ENCODE measurements at places on chromosomes 7 and 10. TPM values are rescaled to one million over a fixed set of nuclear protein-coding genes. Genes with fewer than 3 reads are reported as not detected.

GRCh38 chr7:74483402-74484336, 30.0 kb downstream of the GTF2IRD1 start:
- H3K4me1 ChIP-seq: peaks cover 4% of the 10 kb centered on the region
- no peaks in the 10 kb centered on the region for H3K27me3 ChIP-seq
- H3K36me3 ChIP-seq: peaks cover 4% of the 10 kb centered on the region
- H3K4me3 ChIP-seq: no peak overlapping the region

DNA sequence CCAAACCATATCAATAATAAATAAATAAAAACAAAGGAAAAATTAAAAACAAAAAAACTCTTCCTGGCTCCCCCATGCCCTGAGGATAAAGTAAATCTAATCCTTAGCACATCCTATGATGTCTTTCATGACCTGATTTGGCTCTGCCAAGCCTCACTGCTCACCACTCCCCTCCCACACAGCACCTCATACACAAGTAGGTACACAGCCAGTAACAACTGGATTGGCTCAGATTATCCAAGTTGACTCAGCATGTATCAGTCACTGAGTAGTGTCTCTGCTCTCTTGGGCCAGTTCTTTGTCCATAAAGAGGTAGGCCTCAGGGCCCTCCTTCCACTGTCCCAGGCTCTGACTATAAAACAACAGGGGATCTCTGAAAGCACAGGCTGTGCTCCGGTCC, 99.6 kb downstream of the STRA8 start:
- no peak overlapping the region for H3K27ac ChIP-seq
- DNase-seq: no peak
- no peak overlapping the region for H3K4me3 ChIP-seq
- no peaks in the 10 kb centered on the region for H3K36me3 ChIP-seq
- H3K4me1 ChIP-seq: no peaks in the 10 kb centered on the region

- peaks cover 27% of the 10 kb centered on the region for H3K36me3 ChIP-seq
- no peaks in the 10 kb centered on the region for H3K4me1 ChIP-seq
- H3K27ac ChIP-seq: no peak overlapping the region
- no peak for DNase-seq
Measured at GRCh38 chr7:22307816-22308215, 49.1 kb downstream of the RAPGEF5 start.

DNA sequence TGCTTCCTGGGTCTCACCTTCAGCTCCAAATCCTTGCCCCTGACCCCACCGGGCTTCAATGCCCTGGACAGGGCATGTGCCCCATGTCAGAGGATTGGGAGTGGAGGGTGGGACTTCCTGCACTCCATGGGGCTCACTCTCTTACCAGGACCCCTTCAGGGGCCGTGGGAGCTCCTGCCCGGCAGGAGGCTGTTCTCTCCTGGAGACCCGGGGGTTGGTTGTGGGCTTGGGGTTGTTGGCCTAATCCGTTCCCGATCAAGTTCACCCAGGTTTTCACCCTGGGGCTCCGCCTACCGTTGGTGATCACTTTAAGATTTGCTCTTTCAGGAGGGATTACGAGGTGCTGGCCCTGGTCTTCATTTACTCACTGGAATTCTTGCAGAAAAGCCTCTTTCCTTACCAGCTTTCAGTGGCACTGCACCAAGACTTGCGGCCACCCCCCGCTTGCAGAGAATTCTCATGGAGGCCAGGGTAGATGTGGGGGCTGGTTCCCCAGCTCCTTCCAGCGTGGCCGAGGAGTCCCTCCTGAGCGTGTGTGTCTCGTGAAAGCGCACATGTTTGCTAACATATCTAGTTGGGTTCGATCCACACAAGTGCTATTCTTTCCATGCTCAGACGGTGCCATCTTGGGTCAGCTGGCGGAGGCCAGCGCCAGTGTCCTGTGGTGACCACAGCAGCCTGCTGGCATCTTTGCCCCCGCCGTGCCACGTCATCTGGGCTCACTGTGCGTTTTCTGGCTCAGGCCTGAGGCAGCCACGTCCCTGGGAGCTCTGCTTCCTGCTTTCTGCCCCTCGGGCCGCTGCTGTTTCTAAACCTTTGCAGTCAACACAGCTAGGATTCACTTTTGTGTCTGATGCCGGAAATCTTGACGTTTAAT, 15.6 kb downstream of the PWWP2B start:
- no peaks in the 10 kb centered on the region for H3K36me3 ChIP-seq
- no peak overlapping the region for H3K27ac ChIP-seq
- no peak for DNase-seq
- no peak overlapping the region for H3K4me3 ChIP-seq
- H3K27me3 ChIP-seq: no peaks in the 10 kb centered on the region

DNA sequence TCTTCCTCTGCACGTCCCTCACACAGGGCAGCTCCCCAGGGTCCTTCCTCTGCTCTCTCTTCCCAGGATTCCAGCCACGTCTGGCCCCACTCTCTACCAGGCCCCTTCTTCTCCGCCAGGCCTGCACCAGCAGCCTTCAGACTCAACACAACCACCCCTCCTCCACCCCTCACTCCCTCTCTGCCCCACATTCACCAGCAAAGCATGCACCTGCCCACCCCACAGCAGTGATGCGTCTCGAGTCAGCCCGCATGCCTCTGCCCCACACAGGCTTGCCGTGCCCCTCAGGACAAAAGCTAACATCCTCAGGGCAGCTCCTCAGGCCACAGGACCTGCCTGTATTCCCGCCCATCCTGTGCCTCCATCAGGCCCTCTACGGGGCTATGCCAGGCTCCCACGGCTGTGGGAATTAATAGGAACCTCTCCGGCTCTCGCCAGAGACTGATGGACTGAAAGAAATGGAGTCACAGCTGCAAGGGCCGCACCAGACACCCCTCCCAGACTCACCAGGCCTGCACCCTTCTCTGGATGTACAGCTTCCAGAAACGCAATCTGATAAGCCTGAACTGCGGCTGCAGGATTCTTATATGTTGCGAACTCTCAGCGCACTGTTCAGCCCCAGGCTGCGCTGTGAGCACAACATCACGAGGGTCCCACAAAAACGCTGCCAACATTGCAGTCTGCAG, 100.1 kb downstream of the CYTH3 start:
- no peak for DNase-seq
- H3K4me1 ChIP-seq: peaks cover 4% of the 10 kb centered on the region
- H3K4me3 ChIP-seq: peak overlapping the region; percentile 27
- H3K27me3 ChIP-seq: no peaks in the 10 kb centered on the region

DNA sequence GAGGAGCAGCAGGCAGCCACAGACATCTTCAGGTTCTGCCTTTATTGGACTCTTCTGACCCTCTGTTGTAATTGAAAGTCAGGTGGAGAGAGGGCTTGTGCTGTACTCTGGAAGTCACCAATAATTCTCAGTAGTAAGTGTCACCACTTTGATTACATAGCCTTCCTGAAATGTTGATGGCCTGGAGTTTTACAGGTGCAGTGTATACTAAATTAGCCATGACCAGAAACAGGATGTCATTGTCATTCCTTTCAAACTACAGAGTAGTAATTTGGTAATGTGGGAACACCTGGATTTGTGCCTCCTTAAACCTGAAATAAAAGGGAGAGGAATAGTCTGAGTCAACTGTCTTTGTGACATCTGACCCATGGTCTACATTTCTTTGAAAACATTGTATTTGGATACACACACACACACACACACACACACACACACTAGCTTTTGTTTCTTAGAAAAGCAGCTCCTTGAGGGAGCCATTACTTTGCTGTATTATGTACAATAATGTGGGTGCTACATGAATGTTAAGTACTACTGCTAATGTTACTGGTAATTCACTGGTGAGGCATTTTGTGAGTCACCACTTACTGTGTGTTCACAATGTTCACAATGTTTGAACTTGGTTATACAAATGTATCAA, 19.6 kb downstream of the ARL4A start:
- H3K27ac ChIP-seq: no peak overlapping the region
- H3K27me3 ChIP-seq: no peaks in the 10 kb centered on the region
- H3K36me3 ChIP-seq: peaks cover 2% of the 10 kb centered on the region
- no peaks in the 10 kb centered on the region for H3K4me1 ChIP-seq
- H3K4me3 ChIP-seq: no peak overlapping the region

DNA sequence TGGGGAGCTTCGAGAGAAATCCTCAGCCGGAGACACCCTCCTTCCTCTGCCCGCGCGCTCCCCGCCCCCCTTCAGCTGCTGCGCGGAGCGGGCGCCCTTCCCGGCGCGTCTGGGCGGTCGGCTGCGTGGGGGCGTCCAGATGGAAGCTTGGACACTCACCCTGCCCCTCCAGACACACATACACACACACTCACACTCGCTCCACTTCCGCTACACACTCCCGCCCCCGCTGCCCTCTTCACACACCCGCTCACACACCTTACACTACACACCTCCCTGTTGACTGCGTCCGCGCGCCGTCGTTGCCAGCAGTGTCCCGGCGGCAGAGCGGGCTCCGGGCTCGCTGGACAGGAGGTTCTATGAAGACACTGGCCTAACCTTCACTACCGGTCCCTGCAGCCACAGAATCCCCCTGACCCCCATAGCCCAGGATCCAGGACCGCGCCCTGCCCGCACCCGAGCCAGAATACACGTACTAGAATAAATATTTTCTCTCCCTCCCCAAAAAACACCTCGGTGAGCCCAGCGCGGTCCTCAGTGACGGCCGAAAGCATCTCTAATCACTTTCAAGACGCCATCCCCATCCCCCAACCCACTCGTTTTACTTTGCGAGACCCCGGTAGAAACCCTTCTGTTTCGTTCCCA, 1.1 kb upstream of the EGR2 start:
- peaks cover 7% of the 10 kb centered on the region for H3K36me3 ChIP-seq
- peak; percentile 41 for DNase-seq
- peaks cover 26% of the 10 kb centered on the region for H3K27me3 ChIP-seq
- H3K4me1 ChIP-seq: no peaks in the 10 kb centered on the region
- H3K27ac ChIP-seq: no peak overlapping the region
- H3K4me3 ChIP-seq: peak overlapping the region; percentile 74

- H3K4me3 ChIP-seq: no peak overlapping the region
- H3K4me1 ChIP-seq: 0 out of 2 replicates have a peak, but pooled peaks cover 8% of the 10 kb centered on the region
- no peaks in the 10 kb centered on the region for H3K27me3 ChIP-seq
Measured at GRCh38 chr7:88104732-88105131, 115.1 kb downstream of the SRI start.

DNA sequence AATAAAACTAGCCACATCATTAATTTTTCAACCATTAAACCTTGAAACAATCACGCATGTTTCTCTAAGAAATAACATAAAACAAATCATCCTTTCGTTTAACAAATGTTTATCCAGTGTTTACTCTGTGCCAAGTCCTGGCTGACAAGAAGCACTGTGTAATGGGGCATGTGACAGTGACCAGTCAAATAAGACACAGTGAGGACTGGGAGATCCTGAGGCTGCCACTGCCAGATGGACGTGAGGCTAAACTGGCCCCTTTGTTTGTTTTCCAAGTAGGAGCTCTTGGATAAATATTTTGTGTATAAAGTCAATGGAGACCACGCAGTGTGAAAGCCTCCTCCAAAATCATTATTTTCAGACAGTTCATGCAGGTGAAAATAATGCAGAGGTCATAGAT, 626.2 kb downstream of the SUGCT start:
- no peak overlapping the region for H3K27ac ChIP-seq
- H3K4me1 ChIP-seq: 0 out of 2 replicates have a peak, but pooled peaks cover 5% of the 10 kb centered on the region
- no peaks in the 10 kb centered on the region for H3K36me3 ChIP-seq
- H3K27me3 ChIP-seq: no peaks in the 10 kb centered on the region
- DNase-seq: no peak
- H3K4me3 ChIP-seq: no peak overlapping the region

GRCh38 chr7:36906448-36906847, 182.2 kb upstream of the AOAH start:
- no peaks in the 10 kb centered on the region for H3K4me1 ChIP-seq
- H3K36me3 ChIP-seq: no peaks in the 10 kb centered on the region
- no peaks in the 10 kb centered on the region for H3K27me3 ChIP-seq

- H3K27ac ChIP-seq: no peak overlapping the region
- H3K27me3 ChIP-seq: no peaks in the 10 kb centered on the region
- DNase-seq: no peak
- no peak overlapping the region for H3K4me3 ChIP-seq
- H3K4me1 ChIP-seq: peaks cover 5% of the 10 kb centered on the region
Measured at GRCh38 chr7:42269161-42269560, 32.2 kb upstream of the GLI3 start.

- H3K27ac ChIP-seq: no peak overlapping the region
- H3K27me3 ChIP-seq: no peaks in the 10 kb centered on the region
- no peak for DNase-seq
- peaks cover 9% of the 10 kb centered on the region for H3K4me1 ChIP-seq
- H3K36me3 ChIP-seq: no peaks in the 10 kb centered on the region
Measured at GRCh38 chr7:130948822-130949221, 214.8 kb upstream of the KLF14 start.

DNA sequence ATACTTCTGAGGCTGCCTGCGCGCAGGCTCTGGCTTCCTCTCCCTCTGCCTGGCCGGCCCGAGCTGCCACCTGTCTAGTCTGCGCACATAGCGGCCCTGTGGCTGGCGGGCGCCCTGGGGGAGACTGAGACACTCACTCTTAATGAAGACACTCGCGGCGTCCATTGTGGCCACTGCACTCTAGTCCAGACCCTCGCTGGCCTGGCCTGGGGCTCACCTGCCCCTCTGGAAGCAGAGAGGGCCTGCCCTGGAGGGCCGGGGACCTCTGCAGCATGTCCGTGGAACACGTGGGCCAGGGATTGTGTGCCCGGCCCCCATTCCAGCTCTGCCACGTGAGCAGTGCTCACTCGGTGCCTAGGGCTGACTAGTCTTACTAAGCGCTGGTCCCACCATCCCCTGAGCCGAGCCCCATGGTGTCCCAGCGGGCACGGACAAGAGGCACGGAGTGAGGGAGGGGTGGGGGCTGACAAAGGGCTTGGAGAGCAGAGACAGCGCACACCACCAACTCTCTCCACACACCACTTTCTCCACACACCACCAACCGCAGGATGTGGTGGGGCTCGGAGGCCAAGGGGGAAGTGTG, 149.3 kb downstream of the ELFN1 start:
- H3K4me1 ChIP-seq: no peaks in the 10 kb centered on the region
- DNase-seq: no peak
- H3K27ac ChIP-seq: no peak overlapping the region
- H3K27me3 ChIP-seq: no peaks in the 10 kb centered on the region
- no peak overlapping the region for H3K4me3 ChIP-seq

GRCh38 chr7:121797657-121798452, 75.1 kb upstream of the PTPRZ1 start:
- H3K27ac ChIP-seq: peak overlapping the region; percentile 74
- H3K27me3 ChIP-seq: no peaks in the 10 kb centered on the region
- peaks cover 6% of the 10 kb centered on the region for H3K36me3 ChIP-seq
- no peak for DNase-seq

DNA sequence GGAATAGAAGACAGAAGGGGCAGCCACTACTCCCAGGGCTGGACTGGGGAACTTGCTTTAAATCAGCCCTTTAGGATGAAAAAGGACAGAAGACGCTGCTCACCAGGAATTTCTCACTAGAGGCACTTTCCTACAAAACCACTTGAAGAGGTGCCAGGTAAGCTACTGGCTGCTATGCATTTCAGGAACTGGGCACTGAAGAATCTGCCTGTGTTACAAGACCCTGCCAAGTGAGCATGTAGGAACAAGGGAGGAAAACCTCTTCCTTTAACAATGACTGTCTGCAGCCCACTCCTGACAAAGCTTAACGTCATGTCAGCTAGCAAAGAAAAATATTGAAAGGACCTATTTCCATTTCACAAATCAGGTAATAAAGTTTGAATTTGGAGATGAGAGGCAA, 5.8 kb upstream of the AGMO start:
- H3K4me1 ChIP-seq: no peaks in the 10 kb centered on the region
- H3K27ac ChIP-seq: no peak overlapping the region
- no peak for DNase-seq
- H3K4me3 ChIP-seq: no peak overlapping the region
- no peaks in the 10 kb centered on the region for H3K36me3 ChIP-seq

The TMEM229A gene
- 0.46 TPM for total RNA-seq

The BRAT1 gene
- total RNA-seq: 42.6 TPM

The ACTL6B gene
- 0.33 TPM for total RNA-seq

The C10orf90 gene
- total RNA-seq: not detected

The C10orf67 gene
- total RNA-seq: not detected

The FANK1 gene
- total RNA-seq: 0.68 TPM
